GM19239 (cell line): ENCODE measurements at places on chromosomes 16 and 17.

DNA sequence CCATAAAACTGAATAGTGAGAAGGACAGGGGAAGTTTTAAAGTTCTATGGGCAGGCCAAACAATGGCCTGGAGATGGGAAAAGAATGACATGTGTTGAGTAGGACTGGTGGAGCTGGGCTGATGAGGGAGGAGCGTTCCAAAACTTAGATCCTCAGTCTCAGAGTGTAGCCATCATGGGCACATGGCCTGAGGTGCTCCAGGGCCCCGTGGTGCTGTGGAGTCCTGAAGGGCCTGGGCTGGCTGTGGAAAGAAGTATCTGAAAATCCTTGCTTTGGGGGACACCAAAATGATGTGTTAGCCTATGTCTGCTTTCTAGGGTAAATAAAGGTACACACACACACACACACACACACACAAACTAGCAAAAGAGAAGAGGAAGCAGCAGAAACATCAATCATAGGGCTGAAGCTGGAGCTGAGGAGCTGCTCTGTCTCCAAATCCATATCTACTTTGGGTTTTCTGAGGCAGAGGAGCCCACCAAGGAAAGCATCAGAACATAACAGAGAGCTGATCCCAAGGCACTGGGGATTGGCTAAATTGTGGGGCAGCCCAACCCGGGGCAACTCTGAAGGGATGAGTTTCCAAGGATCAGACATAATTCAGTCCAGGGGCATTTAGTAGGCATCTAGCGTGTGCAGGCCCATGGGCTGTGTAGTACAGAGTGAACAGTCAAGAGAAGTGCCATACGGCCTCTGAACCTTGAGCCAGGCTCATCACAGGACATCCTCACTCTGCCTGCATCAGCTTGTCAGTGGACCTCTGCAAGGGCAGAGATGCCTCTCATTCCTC, 85.2 kb downstream of the C16orf78 start:
- DNase-seq, result no peak

DNA sequence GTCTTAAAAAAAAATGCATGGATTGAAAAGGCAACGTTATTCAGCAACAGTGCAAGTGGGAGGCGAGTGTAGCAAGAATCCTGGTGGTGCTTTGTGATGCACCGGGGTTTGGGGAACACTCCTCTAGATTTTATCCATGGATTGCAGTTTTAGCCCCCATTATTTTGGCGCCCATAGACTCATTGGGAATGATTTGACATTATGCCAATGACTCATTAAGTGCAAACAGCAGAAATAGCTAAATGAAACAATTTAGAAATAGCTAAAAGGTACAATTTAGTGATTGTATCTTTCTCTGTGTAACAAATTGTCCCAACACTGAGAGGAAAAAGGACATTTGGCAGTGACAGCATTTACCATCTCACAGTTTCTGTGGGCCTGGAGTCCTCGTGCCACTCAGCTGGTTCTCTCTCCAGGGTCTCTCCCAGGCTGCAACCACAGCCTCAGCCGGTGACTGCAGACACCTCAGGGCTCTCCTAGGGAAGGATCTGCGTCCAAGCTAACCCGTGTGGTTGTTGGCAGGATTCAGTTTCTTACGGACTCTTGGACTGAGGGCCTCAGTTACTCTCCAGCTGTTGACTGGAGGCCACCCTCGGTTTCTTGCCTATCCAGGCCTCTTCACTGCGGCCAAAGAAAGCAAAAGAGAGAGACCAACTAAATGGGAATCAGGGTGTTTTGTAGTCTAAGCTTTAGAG, 398.7 kb downstream of the SNX29 start:
- no peak for DNase-seq

- no peak for DNase-seq
Observed at GRCh38 chr16:85579191-85579590, 33.9 kb upstream of the GSE1 start.

DNA sequence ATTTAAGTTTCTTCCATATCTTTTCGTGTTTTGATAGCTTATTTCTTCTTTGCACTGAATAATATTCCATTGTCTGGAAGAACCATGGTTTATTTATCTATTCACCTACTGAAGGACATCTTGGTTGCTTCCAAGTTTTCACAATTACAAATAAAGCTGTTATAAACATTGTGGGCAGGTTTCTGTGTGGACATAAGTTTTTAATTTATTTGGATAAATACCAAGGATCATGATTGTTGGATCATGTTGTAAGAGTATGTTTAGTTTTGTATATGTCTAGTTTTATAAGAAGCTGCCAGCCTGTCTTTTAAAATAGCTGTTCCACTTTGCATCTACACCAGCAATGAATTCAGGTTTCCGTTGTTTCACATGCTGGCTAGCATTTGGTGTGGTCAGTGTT, 339.4 kb downstream of the CDH11 start:
- no peak for DNase-seq

DNA sequence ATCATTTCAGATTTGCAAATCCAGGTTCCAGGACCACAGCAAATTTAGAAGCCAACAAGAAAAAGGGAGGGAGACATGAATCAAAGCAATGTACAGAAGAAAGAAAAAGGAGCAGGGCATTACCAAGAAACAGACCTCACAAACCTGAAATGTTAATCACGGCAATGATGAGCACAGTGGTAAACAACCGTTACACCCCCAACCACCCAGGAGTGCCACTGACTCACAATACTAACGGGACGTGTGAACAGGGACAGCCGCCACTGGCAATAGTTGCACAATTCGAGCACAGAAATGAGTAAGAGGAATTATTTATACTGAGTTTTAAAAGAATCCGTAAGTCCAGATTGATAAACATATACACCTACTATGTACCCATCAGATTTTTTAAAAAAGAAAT, 13.8 kb downstream of the USP22 start:
- DNase-seq, result no peak

- DNase-seq, result no peak
Observed at GRCh38 chr16:27222249-27223225, 19.2 kb downstream of the KDM8 start.

DNA sequence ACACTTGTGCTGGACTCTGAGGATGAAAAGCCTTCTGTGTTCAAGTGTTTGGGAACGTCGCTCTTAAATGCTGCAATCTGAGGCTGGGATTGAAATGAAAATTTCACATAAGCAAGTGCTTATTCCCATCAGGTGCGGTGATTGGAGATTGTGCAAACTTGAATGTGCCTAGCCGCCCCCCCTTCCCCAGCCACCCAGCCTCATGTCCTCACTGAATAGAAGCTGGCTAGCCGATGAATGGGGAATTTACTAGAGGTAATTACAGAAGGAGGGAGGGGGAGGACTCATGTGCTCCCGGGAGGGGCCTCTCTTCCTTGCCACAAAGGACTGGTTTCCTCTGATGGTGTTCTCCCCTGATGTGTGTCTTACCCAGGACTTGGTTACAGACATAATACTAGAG, 544.8 kb upstream of the EEF2KMT start:
- DNase-seq, result no peak

- peak; percentile 95 for DNase-seq
Observed at GRCh38 chr17:39653662-39654331, 11.4 kb upstream of the TCAP start.

DNA sequence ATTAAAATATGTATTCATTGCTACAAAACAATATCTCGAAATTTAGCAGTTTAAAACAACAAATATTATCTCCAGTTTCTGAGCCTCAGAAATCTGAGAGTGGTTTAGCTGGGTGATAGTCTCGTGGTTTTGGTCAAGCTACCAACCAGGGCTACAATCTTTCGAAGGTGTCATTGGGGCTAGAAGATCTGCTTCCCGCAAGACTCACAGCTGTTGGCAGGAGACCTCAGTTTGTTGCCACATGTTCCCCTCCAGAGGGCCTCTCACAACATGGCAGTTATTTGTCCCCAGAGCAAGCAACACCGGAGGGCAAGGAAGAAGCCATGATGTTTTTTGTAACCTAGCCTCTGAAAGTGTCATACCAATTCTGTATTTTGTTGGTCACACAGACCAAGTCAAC, 12.0 kb upstream of the BCAS3 start:
- no peak for DNase-seq

DNA sequence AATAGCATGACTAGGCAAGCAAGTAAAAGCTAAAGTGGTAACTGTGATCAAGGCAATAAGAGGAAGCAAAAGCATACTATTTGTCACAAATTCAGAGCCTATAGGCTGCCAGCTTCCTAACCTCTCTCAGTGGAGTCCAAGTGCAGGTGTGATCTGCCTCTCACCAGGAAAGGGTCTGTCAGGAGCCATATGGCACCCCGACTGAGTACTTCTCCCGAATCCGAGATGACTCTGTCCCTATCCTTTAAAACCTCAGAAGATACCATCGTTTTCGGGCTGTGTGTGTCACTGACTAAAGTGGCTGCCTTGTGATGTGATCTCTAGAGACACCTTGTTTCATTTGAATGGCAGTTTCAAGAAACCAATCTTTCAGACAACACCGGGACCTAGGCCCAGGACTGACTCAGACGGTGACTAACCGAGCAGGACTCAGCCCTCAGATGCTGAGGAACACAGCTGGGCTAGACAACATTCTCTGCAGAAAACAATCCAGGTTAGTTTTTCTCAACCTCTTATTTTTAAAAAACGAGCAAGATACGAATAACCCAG, 63.6 kb downstream of the SMG6 start:
- no peak for DNase-seq

- no peak for DNase-seq
Observed at GRCh38 chr17:4715063-4715744, 4.8 kb downstream of the ARRB2 start.

DNA sequence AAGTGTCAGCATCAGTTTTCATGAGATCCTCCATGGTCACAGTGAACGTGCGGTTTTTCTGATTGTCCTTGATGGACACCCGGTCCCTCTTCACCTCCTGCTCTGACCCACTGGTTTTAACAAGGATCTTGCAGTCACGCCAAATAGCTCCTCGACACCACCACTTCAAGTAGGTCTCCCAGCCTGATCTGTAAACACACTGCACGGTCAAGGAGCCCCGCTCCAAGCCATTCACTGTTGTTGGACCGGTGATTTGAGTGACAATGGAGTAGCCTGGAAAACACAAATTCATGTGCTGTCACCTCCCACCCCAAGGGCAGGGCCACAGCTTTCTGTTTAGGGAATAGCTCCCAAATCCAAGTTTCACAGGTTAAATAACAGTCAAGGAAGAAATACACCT, 8.2 kb downstream of the CD300LF start:
- DNase-seq, result no peak

DNA sequence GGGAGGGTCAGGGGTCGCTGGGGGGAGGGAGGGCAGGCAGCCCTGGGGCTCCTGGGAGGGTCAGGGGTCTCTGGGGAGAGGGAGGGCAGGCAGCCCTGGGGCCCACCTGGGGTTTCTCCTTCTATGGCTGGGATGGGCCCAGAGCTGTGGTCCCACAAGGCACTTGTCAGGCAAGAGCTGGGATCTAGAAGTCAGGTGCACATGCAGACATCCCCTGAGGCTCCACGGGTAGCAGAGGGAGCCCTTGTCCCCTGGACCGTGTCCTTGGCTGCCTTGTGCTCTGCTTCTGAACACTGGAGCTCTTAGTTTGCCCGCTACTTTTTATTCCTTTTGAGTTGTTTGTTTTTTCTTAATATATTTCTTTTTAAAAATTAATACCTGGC, 1.8 kb downstream of the TUBB3 start:
- DNase-seq, result no peak

DNA sequence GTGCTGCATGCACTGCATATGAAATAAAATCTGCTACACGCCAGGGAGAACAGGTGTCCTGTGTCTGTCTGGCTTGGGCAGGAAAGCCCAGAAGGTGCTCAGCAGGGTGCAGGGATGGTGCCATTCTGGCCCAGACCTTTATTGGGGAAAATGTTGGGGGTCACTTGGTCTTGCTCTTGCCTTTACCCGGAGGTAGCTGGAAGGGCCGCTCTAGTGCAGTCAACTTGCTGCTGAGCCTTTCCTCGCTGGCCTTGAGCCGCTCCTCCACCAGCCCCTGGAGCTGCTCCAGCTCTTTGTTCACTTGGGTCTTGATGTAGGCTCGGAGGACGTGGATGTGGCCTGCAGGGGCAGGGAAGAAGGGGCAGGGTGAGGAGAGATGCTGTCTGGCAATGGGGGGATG, 4.5 kb downstream of the CFAP119 start:
- no peak for DNase-seq

GRCh38 chr17:67171560-67171959, 73.4 kb downstream of the HELZ start:
- peak; percentile 33 for DNase-seq

GRCh38 chr16:12095275-12096156, 119.0 kb downstream of the SNX29 start:
- DNase-seq, result peak; percentile 47

- no peak for DNase-seq
Observed at GRCh38 chr16:78988361-78988969, 612.1 kb downstream of the MAF start.

GRCh38 chr17:44844390-44844830, 3.3 kb upstream of the HIGD1B start:
- no peak for DNase-seq

DNA sequence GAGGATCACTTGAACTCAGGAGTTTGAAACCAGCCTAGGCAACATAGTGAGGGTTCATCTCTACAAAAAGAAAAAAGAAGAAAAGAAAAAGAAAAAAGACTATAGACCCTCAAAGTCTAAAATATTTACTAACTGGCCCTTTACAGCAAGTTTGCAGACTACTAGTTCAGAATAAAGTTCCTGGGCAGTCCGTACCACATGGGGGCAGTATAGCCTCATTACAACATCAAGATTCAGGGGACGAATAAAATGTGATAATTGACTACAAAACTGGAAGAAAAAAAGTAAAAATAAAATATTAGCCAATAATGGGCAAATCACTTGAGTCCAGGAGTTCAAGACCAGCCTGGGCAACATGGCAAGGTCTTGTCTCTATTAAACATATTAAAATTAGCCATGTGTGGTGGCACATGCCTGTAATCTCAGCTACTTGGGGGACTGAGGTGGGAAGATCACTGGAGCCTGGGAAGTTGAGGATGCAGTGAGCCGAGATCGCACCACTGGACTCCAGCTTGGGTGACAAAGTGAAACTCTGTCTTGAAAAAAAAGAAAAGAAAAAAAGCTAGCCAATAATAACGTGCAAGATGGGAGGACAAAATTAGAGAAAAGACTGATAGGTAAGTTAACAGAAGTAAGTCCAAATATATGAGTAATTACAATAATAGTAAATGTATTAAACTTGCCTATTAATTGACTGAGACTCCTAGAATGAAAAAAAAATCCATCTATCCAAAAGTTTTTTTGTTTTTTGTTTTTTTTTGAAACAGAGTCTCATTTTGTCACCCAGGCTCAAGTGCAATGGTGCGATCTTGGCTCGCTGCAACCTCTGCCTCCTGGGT, 129.4 kb upstream of the SEC14L1 start:
- no peak for DNase-seq

GRCh38 chr17:21108651-21109050, 18.1 kb upstream of the DHRS7B start:
- no peak for DNase-seq

- DNase-seq, result no peak
Observed at GRCh38 chr16:25014500-25015147, 545 bp downstream of the ARHGAP17 start.
